ENCODE measurements at places on chromosomes 12 and 14. TPM values are rescaled to one million over a fixed set of nuclear protein-coding genes. Genes with fewer than 3 reads are reported as not detected.

DNA sequence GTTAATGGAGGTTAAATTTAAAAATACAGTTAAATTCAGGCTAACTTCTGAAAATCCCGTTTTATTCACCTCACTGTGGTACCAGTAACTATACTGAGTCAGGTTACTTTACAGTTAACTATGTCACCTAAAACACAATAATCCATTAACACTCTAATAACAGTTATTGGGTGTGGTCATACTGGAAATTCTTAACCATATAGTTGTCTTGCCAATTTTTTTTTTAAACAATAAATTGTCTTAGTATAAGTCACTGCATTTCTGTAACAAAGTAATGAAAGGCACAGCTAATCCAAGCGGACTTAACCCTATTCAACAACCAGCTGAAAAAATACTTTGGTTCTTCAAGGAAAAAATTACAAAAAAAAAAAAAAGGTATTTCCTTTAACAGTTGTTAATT lies 16.2 kb upstream of the PHLDA1 start:
- no peak for DNase-seq

DNA sequence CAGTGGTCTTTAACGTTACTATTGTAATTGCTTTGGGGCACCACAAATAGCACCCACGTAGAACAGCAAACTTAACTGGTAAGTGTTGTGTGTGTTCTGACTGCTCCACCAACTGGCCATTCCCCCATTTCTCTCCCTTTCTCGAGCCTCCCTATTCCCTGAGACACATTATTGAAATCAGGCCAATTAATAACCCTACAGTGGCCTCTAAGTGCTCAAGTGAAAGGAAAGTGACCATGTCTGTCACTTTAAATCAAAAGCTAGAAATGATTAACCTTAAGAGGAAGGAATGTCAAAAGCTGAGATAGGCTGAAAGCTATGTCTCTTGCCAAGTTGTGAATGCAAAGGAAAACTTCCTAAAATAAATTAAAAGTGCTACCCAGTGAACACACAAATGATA lies 22.3 kb downstream of the PPP1R13B start:
- no peak for DNase-seq

DNA sequence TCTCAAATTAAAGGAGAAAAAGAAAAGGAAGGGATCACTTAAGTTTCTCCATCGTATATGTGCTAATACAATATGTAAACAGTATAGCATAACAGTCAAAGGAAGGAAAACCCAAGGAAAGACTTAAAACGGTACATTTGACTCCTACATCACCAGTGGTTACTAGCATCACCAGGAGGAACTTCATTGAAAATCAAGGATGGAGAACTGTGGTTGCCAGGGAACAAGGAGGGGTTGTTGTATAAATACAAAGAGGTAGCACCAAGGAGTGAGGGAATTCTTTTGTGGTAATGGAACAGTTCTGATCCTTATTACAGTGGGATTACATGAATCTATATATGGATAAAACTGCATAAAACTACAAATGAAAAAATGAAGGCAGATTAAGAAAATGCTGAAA lies 1.6 kb downstream of the ZFYVE26 start:
- DNase-seq, result no peak

DNA sequence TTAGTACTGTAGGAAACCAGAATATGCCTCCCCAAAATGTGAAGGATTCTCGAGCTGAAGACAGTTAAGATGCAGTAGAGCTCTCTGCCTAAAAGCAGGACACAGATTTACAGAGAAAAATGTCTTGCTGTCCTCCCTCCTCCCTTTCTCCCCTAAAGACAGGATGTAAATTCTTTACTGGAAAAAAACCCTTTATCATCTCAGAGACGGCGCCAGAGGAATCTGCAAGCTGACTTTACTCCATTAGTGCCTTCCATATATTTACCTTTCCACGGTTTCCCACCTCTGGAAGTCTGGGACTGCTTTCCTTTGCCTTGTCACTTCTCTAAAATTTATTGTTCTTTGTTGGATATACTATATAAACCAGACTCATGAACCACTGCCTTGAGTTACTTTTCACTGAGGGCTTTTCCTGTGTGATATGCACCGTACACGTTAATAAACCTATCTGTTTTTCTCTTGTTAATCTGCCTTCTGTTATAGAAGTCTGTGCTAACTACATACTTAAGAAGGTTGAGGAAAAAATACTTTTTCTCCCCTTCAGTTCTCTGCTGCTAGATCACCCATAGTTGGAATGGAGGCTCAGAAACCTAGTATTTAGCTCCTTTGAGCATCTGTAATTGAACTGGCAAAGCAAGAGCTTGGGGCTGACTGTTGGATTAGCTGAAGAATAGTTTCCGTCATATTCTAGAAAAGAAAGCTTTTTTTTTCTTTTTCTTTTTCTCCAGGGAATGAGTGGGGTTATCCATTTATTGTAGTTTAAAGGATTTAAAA lies 99.9 kb downstream of the RAD51B start:
- no peak for DNase-seq

GRCh38 chr12:81520064-81520945 lies 238.8 kb downstream of the PPFIA2 start:
- no peak for DNase-seq

DNA sequence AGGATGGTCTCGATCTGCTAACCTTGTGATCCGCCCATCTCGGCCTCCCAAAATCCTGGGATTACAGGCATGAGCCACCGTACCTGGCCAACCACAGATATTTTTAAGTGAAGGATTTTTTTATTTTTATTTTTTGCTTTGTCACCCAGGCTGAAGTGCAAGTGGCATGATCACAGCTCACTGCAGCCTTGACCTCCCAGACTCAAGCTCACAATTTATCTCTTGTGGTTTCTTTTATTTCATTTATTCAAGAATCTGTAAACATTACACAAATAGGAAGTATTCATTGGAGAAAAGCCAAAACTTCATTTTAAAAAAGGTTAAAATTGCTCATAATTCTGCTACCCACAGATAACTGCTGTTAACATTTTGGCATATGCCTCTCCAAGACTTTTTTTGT lies 13.3 kb downstream of the MOAP1 start:
- no peak for DNase-seq

Gene CACNA2D4
- not detected for total RNA-seq

Gene TMEM121
- total RNA-seq, result 3.2 TPM

Measured in HFFc6 (cell line).